ENCODE measurements at places on chromosomes 7 and 10.

DNA sequence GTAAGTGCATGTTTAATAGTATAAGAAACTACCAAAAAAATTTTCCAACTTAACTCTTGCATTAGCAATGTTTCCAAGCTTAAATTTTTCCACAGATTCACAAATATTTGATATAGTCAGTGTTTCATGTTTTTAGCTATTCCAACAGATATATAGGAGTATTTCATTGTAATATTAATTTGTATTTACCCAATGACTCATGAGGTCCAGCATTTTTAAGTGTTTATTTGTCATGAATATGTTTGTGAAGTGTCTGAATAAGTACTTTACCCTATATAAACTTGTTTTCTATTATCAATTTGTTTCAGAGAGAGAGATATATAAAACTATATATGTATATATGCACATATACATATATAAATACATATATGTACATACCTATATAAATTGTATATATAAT, 71.0 kb downstream of the SEMA3D start:
- DNase-seq, result no peak

DNA sequence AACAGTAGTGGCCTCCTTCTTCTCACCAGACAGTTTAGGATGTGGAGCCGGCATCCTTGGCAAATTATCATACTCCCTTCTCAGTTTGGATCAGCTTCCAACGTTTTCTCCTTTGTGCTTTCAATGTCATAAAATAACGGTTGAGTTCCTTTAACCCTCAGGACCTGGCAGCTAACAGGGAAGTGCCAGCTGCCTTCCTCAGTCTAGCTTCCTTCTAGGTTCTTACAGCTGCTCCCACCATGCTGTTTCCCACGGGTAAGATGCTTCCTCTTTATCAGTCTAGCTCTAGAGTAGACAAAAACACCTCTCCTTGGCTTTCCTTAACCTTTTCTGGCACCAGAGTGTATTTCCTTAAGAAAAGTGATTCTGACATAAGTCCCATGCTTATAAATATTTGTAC, 33.2 kb downstream of the BLVRA start:
- no peak for DNase-seq

DNA sequence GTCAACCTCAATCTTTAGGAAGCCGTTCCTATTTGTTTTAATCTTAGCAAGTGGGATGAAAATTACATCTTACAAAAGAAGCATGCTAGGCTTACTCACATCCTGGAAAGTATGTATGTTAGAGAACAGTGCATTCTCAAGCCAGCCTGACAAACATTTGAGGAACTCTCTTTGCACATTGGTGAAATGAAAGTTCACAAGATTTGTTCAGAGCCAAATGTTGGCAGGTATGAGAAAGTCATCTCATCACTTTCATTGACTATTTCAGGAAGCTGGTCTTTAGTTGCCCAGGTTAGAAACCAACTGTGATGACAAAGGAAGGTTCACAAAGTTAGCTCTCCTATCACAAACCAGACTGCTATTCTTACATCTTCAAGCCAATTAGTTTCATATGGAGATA, 57.1 kb downstream of the ABCB1 start:
- no peak for DNase-seq

DNA sequence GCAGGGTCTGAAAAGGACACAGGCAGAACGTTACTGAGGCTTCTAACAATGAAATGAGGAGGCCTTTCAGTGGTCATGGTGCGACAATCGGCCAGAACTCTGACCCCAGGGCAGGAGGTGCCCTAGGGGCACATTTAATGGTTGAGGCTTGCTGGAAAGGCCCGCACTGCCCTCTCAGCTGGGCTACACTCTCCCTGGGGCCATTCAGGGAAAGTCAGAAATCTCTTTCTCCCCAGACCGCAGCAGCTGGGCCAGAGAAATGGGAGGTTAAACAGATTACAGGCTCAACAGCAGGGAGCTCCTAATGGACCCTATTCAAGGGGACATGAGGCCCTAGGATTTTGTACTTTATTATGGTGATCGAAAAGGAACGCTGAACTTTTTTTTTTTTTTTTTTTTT, 85.6 kb upstream of the FGFR2 start:
- no peak for DNase-seq

DNA sequence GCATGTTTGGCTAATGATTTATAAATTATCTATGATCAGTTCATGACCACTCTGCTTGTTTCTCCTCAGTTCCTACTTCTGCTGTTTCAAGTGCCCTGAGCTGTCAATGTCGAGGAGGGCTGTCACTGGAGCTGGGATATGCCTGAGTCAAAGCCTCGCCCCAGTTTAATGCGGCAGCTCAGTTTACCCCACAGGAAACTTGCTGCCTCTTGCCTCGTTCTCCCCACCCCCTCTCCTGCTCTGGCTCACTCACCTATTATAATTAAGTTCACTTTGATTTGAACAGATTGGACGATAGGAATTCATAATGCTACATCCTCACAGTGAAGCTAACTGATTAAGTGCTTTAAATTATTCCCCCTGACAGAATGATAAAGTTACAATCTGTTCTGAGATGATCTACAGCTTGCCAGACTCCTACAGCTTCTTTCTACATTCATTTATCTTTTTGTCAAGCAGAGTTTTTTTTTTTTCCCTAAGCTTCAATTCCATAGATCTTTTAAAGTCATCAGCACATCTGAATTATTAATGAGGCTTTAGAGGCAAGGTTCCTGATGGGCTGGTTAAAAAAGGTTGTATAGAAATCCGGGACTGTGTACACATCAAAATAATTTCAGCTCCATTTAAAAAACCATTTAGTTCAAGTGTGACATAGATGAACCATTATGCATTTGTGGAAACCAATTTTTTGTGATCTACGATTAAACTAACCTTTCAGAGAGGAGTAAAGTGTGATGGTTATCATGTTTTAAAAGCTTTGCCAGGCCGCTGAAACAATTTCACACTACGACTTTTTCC, 758.3 kb downstream of the KCNMA1 start:
- DNase-seq, result no peak

DNA sequence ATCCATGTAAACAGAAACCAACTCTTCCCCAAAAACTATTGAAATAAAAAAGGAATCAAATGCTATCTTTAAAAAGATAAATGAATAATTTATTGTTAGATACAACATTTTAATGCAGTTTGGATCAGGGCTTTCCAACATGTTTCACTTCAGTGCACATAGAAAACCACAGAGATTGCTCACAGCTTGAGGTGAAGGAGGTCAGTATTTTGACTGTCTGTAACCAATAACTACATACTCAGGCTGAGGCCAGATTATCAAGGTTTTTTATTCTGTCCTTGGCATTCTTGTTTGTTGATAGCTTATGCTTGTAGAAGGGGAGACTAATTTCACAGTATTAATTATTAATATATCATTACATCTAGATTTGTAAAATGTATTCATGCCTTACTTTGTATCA, 195.5 kb downstream of the PRKG1 start:
- DNase-seq, result no peak

- DNase-seq, result no peak
Measured at GRCh38 chr10:128050936-128051335, 75.3 kb downstream of the MKI67 start.

Measured in T-helper 2 cell treated with Interferon-gamma antibody and Interleukin-4, amounts not matched to agents 5 μg/mL and 100 μg/mL, for 36 hours (primary cell).